Stimulated activated CD8-positive, alpha-beta memory T cell treated with anti-CD3 and anti-CD28 coated beads, Interleukin-15, amount 100 ng/mL, for 1 hour (primary cell): ENCODE measurements at places on chromosomes 11 and 22.

GRCh38 chr11:126662035-126662790 lies 306.7 kb downstream of the ST3GAL4 start:
- DNase-seq: no peak

DNA sequence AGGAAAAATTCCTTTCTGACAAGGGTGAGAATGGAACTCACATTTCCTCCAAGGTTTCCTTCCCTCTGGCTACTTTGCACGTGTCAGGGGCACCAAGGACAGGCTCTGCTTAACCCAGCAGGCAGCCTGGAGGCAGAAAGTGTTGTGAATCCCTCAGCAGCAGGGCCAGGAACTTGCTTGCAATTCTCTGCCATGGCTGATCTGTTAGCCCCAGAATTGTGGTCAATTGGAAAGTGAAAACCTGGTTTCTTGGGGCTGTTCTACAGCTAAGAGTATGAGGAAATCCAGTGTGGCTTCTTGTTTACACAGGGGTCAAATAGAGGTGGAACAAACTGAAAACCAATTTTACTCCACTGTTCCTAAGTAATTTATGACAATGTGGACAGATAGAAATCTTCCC lies 38.3 kb upstream of the CEP295 start:
- DNase-seq: no peak

DNA sequence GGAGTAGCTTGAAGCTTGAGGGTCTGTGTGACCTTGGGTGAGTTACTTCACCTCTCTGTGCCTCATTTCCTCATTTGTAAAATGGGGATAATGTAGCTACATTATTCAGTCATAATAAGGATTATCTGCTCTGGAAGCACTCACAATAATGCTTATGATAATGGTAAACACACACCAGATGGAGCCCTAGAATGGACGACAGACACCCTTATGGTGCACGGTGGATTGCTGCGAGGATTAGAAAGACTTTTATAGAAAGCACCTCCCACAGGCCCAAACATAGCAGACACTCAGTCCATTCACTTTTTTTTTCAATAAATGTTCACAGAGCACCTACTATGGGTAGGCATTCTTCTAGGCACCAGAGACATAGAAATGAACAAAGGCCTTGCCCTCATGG lies 53.8 kb downstream of the LARGE1 start:
- no peak for DNase-seq

DNA sequence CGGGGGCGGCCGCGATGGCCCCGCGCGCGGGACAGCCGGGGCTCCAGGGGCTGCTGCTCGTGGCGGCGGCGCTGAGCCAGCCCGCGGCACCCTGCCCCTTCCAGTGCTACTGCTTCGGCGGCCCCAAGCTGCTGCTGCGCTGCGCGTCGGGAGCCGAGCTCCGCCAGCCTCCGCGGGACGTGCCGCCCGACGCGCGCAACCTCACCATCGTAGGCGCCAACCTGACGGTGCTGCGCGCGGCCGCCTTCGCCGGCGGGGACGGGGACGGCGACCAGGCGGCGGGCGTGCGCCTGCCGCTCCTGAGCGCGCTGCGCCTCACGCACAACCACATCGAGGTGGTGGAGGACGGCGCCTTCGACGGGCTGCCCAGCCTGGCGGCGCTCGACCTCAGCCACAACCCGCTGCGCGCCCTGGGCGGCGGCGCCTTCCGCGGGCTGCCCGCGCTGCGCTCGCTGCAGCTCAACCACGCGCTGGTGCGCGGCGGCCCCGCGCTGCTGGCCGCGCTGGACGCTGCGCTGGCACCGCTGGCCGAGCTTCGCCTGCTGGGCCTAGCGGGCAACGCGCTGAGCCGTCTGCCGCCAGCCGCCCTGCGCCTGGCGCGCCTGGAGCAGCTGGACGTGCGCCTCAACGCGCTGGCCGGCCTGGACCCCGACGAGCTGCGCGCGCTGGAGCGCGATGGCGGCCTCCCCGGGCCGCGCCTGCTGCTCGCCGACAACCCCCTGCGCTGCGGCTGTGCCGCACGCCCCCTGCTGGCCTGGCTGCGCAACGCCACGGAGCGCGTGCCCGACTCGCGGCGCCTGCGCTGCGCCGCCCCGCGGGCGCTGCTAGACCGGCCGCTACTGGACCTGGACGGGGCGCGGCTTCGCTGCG lies 697 bp downstream of the TPBGL start:
- DNase-seq: peak; percentile 66

GRCh38 chr11:30049214-30049613 lies 32.4 kb upstream of the KCNA4 start:
- DNase-seq: no peak

GRCh38 chr11:64134963-64135362 lies 30.9 kb downstream of the MACROD1 start:
- DNase-seq: no peak

DNA sequence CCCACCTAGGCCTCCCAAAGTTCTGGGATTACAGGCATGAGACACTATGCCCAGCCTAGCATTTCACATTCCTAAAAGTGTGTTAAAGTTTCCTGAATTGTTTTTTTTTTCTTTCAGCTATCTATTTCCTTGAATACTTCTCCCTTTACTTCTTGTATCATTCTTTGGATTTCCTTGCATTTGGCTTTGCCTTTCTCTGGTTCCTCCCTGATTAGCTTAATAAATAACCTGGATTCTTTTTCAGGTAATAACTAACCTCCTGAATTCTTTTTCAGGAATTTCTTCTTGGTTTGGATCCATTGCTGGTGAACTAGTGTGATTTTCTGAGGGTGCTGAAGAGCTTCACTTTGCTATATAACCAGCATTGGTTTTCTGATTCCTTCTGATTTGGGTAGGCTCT lies 47.9 kb downstream of the MRGPRX2 start:
- DNase-seq: no peak

GRCh38 chr11:48150213-48150612 lies 66.4 kb upstream of the OR4B1 start:
- DNase-seq: no peak

- DNase-seq: no peak
Measured at GRCh38 chr22:45585946-45586540, 83.4 kb downstream of the FBLN1 start.

DNA sequence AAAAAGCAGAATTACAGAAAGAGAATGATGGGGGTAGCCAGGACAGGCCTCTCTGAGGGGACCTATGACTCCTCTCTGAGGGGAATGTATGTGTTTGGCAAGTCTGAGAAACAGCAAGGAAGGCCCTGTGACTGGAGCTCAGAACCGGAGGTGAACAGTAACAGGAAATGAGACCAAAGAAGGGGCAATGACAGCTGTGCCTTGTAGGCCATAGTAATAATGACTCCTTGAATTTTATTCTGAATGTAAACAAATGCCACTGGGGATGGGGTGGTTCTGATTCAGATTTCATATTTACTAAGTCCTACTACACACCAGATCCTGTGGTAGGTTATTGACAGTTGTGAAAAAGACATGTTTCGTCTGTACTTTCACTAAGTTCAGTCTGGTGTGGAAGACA lies 52.8 kb upstream of the APOA1 start:
- no peak for DNase-seq

DNA sequence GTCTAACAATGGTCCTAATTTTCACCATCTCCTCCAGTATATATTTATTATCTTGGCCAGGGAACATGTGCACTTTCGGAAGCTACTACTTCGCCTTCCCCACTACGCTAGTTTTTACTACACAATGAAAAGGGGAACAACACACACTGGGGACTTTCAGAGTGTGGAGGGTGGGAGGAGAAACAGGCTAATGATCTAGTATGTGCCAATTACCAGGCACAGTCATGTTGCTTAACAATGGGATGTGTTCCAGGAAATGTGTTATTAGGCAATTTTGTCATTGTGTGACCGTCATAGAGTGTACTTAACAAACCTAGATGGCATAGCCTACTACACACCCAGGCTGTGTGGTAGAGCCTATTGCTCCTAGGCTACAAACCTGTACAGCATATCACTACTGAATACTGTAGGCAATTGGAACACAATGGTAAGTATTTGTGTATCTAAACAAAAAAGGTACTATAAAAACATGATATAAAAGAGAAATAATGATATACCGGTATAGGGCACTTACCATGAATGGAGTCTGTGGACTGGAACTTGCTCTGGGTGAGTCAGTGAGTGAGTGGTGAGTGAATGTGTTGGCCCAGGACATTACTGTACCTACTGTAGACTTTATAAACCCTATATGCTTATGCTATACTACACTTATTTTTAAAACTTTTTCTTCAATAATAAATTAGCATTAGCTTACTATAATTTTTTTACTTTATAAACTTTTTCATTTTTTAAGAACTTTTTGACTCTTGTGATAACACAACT lies 20.1 kb upstream of the CUL5 start:
- DNase-seq: no peak

DNA sequence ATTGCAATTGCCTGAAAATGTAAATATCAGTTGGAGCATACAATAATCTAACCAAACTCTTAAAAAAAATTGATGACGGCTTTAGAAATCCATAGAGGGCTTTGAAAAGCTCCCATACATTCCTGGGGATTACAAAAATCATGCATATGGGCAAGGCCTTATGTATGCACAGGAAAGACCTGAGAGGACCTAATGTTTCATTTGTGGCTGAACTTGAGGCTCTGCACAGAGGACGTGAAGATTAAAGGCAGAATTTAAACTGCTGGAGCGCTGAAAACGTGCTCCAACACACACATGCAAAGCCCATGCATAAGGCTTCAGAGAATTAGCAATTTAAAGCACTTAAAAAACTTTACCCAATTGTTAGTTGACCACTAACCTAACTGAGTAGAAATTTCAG lies 3.5 kb downstream of the OR5B12 start:
- DNase-seq: no peak

- no peak for DNase-seq
Measured at GRCh38 chr11:6418557-6419008, 311 bp downstream of the APBB1 start.

- no peak for DNase-seq
Measured at GRCh38 chr11:81377418-81377817, 1356.2 kb downstream of the FAM181B start.

GRCh38 chr22:39283322-39284141 lies 35.9 kb downstream of the RPL3 start:
- no peak for DNase-seq

- no peak for DNase-seq
Measured at GRCh38 chr11:15490535-15490934, 375.8 kb downstream of the INSC start.

- DNase-seq: no peak
Measured at GRCh38 chr22:24686280-24686679, 83.3 kb downstream of the GGT1 start.

- DNase-seq: no peak
Measured at GRCh38 chr11:41256041-41256440, 203.4 kb downstream of the LRRC4C start.

GRCh38 chr11:114501901-114502300 lies 57.8 kb downstream of the NXPE1 start:
- no peak for DNase-seq

DNA sequence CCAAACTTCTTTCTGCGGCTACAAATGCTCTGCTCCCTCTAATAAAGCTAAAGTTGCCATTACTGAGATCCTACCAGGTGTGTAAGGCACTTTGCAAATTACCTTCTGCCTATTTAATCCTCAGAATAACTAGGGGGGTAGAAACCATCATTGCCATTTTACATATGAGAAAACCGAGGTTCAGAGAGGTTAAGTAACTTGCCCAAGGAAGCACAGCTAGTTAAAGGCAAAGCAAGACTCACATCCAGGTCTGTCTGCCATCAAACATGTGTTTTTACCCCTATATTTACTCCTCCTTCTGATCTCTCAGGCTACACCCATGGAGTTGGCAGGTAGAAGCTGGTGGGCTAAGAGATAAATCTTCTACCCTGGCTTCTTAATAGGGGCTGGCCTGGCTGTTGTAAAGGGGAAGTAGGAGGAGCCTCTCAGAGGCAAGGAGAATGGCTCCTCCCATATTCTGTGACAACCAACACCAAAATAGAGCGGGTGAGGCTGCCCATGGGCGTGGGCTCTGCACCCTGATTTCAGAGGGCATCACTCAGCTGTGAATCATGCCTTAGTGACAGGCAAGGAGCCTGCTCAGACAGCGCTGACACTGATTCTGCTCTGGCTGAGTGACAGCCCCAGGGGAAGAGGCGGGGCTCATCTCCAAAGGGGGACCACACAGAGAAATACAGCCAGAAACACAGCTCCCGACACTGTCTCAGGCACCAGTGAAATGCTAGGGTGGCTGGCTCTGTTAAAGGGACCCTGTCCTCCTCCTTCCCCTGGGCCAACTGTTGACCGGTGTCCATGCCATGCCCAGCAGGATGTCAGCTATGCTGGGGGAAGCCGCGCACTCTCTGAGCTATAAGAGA lies 106.8 kb downstream of the ABTB2 start:
- DNase-seq: peak; percentile 46

DNA sequence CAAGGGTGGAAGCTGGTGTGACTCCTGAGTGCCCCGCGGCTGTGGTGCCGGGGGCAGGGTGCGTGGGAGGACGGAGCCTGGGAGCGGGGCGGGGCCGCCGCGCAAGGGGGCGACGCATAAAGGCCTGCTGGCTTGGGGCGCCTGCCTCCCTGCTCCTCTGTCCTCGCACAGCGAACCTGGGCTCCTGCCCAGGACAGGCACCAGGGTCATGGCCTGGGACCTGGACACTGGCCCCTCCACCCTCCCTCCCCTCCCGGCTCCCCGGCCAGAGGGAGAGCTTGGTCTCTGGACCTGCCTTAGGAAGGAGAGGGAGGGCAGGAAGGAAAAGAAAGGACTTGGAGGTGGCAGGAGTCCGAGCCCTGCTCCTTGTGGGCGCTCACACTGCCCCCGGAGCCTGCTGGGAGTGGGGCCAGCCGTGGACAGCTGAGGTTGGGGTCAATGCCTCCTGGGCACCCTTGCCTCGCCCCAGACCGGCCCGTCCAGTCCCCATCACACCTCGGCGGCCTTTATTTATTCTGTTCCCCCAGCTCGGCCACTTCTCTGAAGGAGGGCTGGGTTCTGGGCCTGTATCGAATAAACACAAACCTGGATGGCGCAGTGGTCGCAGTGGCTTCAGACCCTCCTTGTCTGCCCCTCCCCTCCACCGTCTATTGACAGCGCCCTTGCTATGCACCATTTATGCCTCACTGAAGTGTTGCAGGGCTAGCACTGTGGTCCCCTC lies 8.7 kb downstream of the SLC16A8 start:
- no peak for DNase-seq

DNA sequence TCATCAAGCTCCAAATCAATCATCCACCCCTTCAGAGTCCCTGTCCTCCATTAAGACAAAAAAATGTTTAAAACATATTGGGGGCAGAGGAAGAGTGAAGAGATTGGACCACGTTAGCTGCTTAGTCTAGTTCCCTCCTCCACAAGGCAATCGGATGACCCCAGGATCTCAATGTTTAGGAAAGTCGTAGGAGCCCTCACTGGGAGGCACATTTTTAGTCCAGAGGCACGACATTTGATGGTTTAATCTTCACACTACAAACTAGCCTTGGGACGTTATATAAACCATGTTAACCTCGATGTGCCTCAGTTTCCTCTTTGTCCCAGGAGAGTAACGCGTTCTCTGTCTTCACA lies 588 bp upstream of the FAT3 start:
- DNase-seq: no peak

- no peak for DNase-seq
Measured at GRCh38 chr11:111097191-111097590, 148.3 kb upstream of the POU2AF2 start.

DNA sequence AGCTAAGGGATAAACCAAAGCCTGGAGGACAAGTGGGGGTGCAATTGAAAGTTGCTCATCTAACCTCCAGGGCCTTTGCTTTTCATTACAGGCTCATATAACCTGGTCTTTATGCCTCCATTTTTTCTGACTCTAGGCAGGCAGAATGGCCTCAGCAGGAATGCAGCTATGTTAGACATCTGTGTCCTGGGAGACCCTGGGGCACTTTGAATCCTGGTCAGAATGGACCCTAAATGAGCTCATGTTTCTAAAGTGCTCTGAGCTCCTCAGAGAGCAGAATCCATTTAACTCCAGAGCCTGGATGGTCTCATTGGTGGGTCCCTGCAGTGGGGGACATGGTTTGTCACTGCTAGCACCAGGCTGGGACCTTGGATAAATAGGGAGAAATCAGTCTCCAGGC lies 177.3 kb downstream of the KIRREL3 start:
- no peak for DNase-seq
